ENCODE measurements at places on chromosomes 11 and 22.

DNA sequence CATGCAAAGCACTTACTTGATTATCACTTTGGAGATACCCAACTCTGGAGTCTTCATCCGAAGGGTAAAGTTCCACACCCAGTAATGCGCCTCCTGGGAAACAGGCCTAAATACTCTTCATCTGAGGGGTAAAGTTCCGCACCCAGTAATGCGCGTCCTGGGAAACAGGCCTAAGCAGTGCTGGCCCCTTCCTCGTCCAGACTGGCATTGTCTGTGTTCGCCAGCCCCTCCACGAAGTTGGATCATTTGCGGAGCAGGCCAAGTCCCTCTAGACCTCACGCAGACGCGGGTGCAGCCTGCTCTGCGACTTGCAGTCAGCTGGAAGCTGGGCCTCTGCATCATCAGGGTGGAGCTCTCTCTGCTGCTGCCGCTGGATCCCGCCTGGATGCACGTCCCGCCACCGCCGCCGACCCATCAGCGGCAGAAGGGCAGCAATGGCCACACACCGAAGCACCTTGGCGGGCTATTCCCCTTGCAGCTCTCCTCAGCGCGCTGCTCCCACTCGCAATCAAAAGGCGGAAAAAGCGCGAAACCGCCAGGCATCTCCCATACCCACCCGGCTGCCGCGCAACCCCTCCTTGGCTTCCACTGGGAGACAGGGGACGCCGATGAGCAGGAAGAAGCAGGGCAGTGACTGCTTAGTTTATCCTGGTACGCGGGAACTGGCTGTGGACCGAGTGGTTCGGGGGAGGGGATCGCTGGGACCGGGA, 34.1 kb upstream of the GLYATL1 start:
- no peak for DNase-seq

- peak; percentile 27 for DNase-seq
Measured at GRCh38 chr11:9095421-9095820, 4.0 kb upstream of the SCUBE2 start.

DNA sequence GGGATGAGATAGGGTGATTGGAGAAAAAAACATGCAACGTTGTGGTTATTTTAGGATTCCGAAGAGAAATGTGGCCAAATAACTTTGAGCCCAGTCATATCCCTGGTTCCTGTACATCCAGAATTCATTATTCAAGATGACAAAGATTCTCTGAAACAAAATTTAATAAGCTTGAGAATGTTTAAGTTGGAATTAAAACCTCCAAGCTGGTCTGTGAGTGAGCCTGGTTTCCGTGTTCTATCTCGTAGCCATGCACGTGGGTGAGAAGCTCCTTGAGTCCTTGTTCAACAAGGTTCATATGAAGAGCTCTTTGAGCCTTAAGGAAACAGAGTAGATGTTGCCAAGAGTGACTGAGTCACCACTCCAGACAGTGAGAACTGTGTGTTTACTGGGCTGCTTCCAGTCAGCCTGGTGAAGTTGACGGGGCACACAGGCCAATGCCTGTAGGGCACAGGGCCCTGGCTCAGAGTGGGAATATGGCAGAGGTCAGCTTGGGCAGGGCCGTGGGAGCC, 206.5 kb downstream of the NAV2 start:
- no peak for DNase-seq

DNA sequence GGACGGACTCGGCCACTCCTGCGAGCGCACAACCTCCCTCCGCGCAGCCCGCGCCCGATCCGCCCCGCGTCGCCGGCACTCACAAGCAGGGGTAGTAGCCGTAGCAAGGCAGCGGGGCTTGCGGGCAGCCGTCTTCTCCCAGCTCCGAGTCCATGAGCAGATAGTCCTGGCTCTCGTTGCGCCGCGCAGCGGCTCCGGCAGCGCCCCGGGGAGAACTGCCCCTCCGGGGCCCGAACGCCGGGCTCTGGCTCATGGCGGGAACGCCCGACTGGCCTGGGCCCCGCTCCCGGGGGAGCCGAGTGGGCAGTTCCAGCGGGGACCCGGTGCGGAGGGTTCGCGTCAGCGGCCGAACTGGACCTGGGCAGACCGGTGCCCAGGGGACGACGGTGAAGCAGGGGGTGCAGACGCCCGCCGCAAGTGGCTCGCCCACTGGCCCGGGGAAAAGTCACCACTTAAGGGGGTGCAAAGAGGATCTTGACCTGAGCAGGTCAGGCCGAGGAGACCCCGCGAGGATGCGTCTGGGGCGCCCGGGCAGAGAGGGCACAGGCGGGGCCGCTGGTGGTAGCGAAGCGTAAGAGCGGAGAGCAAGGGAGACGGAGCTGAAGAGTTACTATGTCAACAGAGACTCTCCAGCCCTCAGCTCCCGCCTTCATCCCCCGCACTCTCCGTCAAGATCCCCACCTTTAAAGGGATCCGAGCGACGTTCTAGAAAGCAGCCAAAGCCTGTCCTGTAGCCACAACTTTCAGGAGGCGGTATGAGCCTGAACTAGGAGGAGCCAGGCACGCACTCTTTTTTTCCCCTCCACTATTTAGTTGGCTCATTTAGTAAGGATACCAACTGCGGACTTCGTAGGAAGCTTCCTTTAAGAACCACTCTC, at the start of gene TRPC6:
Gene TRPC6 (minus strand): TSS at position 757 of the 878 bp plus-strand sequence. CDS start 504 bp downstream, at position 253.
- no peak for DNase-seq

DNA sequence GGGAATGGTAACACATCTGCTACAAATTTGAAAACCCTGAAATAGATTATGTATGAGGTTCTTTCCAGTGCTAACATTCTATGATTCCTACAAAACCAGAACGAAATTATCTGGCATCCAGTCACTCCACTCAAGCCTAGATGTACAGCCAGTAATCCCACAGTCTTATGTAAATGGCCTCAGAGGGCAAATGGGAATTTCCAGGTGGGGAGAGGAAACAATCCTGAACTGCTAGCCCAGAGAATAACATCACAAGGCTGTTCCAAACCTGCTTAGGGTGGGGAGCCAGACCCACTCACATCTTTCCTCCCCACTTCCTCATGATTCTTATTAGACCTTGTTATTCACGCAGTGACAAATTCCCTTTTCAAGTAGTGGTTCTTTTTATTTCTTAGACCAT, 3.5 kb downstream of the FIBIN start:
- no peak for DNase-seq

DNA sequence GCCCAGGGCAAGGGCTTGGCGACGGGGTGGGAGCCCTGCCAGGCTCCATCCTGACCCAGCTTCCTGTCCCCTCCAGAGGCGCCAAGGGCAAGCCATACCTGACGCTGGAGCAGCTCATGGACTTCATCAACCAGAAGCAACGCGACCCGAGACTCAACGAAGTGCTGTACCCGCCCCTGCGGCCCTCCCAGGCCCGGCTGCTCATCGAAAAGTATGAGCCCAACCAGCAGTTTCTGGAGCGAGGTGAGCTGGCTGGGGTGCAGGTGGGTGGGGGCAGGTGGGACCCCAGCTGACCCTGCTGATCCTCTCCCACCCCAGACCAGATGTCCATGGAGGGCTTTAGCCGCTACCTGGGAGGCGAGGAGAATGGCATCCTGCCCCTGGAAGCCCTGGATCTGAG, 5.0 kb downstream of the PLCB3 start:
- DNase-seq = no peak

GRCh38 chr11:12174477-12175143, 64.2 kb downstream of the MICAL2 start:
- no peak for DNase-seq

Data from stimulated activated naive CD8-positive, alpha-beta T cell treated with anti-CD3 and anti-CD28 coated beads, Interleukin-15, Interleukin-2, amounts not matched to agents 100 U/mL and 50 U/mL, for 24 hours (primary cell).